ENCODE measurements at places on chromosomes 2 and 18.
A peak's percentile ranks its signal among the peaks of the same experiment; 100 is the strongest.

GRCh38 chr2:45765728-45766254 is 114.3 kb downstream of the PRKCE start:
- no peak for DNase-seq

GRCh38 chr2:150465703-150466569 is 21.5 kb downstream of the RND3 start:
- DNase-seq = no peak

GRCh38 chr18:69916412-69916811 is 31.3 kb downstream of the CD226 start:
- no peak for DNase-seq

DNA sequence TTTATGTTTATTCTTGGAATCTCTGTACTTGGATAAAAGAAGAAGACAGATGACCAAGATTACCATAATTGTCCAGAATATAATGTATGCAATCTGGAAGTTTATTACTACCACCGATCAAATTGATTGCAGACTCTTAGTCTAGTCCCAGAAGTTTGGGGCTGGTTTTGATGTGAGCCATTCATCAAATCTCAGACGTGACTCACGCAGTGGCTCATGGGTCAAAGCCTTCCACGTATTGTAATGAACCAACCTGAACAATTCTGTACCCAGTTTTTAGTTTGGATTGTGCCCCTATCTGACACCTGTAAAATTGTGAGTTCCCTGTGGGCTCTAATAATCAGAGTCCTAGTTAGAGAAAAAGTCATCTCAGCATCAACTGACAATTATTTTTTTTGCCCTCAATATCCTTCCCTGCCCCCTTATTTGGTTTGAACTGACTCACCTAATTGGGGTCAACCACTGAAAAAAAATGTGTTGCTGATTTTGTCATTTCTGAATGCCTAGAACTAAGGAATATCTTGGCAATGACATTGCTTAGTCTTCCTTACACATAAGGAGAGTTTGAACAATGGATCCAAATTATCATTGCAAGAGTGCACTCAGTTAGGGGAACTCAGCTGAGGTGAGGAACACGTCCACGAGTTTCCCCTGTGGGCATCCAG is 219.5 kb upstream of the NRP2 start:
- no peak for DNase-seq

DNA sequence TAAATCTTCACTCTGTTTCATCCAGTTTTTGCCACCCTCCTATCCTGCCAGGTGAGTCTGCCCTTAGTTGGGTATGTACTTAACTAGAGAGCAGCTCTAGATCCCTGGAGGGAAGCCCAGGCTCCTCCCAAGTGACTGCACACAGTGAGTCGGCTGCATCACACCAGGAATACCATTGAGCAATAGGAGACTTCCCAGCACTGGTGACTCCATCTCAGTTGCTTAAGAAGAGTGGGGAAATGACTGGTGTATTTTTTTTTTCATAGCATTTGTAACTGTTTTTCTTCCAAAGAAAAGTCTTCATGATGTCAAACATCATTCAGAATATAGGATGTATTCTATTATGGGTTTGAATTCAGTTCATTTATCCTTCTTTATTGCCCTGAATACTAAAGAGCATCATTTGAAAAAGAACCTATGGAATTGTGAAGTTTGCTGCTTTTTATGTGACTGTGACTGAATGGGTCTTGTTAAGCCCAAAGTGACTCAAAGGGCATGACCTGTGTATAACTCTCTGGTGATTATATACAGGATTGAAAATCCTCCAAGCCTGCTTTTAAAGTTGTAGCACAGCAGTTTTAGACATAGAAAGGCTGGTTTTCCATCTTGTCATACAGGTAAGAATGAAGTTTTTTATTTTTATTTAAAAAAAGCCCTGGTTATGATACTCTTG is 84.3 kb downstream of the MAP3K20 start:
- DNase-seq = peak; percentile 77

Measured in HTR-8/SVneo (cell line).